ENCODE measurements at places on chromosomes 1 and 21.

DNA sequence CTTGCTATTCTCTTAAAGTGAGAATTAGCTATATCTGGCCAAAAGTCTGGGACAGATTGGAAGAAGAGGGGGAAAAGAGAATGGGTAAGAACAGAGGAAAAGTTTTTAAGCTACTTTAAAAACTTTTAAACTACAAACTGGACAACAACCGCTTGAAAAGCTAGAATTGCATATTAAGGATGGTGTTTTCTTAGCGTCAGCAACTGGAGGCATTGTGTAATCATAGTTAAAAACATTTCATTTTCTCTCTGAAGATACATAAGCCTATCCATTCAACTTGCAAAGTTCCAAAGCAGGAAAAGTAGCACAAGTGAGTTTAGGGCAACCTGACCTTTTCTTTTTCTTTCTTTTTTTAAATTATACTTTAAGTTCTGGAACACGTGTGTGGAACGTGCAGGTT, 10.9 kb downstream of the PBX1 start:
- no peak for DNase-seq

DNA sequence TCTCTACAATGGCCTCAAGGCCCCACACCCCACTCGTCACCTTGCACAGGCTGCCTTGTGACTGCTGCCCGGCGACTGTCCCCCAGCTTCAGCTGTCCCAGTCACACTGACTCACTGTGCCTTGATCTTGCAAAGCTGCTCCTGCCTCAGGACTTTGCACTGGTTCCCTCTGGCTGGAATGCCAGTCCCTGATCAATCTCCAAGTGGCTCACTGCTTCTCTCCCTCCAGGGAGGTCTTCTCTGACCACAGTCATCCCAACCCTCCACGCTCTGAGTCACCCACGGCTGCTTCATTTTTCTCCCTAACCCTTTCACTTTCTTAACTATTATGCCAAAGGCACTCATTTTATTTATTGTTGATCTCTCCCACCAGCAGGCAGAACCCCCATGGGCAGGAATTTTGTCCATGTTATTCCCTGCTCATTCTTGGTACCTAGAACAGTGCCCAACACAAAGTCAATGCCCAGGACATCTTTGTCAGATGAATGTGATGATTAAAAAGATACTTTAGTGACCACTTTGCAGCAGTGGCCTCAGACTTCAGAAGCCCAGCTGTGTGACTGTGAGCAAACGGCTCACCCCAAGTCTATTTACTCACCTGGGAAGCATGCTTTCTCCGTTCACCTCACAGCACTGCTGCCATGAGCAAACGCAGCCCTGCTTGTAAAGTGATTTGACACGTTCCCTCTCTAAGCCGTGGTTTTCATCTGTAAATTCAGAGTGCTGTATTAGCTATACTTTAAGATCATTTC, 53.4 kb downstream of the ZBTB18 start:
- no peak for DNase-seq

DNA sequence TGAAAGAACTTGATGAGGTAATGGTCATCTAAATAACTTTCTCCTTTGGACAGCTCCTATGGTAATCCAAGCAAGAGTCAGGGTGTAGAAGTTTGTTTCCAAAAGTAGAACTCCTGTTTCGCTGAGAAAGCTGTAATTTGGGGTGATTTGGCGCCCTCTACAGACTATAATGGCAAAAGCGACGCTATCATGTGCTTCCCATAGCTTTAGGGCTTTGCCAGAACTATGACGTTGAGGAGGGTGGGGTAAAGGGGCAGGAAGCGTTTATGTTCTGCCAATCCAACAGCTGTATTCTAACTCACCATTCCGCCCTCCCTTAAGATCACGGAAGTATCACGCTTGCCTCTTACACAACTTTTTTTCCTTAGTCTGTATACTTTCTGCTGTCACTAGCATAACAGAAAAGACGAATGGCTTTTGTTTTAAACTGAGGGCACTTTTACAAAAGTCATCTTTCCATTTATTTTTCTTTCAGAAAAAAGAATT, at the start of gene FMO4:
Gene FMO4, plus strand, starts transcription at position 349 of the 486 bp plus-strand sequence. CDS start 5,643 bp downstream, outside the sequence.
- peak; percentile 75 for DNase-seq

GRCh38 chr21:39788383-39788782, 43.4 kb downstream of the IGSF5 start:
- DNase-seq, result peak; percentile 88

DNA sequence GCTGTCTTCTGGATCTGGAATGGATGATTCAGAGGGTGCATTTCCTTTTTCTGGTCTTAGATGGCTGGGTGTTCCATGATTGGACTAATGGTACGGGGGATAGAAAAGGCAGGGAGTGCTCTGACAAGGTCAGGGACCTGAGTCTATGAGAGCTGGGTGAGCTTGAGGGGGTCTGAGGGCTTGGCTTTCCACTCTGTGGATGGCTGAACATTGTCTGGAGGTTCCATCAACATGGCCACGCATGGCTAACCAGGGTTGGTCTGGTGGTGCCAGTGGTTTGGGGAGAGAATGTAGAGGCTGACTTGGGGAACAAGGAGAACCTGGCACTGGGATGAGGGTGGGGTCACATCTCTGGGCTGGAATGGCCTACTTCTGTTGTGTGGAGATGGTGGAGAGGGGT, 41.5 kb upstream of the TSPAN2 start:
- DNase-seq, result no peak

- DNase-seq, result no peak
Measured at GRCh38 chr1:37332126-37332525, 142.3 kb upstream of the ZC3H12A start.

DNA sequence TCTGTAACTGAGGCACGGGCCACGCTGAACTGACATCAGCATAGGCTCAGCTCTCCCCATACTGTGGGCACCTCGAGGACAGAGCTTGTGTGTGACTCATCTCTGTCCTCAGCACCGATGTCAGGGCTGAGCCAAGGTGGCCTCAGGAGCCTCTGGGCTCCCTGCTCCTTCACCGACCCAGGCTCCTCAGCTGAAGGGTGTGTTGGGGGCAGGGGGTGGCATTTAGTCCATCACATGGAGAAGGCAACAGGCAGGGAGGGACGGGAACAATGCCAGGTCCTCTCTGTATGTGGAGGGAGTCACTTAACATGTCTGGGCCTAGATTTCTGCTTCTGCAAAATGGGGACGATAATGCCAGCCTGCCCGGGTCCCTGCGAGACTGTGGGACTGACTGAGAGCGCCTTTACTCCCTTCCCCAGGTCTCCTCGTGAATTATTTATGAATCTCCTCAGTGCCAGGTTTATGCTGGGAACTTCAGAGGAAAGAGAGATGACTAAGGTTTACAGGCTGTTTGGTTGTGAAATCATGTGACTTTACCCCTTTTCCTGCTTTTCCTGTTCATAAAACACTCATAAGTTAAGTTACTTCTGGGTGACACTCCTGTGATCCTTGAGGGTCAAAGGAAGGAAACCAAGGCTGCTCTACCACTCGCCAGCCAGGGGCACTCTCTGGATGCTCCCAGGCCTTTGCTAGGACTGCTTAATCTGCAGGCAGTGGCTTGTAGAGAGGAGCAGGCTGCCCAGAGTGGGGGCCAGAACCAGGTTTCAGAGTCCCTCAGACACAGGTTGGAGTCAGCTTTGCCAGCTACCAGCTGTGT, 16.2 kb downstream of the TTC39A start:
- DNase-seq, result no peak

DNA sequence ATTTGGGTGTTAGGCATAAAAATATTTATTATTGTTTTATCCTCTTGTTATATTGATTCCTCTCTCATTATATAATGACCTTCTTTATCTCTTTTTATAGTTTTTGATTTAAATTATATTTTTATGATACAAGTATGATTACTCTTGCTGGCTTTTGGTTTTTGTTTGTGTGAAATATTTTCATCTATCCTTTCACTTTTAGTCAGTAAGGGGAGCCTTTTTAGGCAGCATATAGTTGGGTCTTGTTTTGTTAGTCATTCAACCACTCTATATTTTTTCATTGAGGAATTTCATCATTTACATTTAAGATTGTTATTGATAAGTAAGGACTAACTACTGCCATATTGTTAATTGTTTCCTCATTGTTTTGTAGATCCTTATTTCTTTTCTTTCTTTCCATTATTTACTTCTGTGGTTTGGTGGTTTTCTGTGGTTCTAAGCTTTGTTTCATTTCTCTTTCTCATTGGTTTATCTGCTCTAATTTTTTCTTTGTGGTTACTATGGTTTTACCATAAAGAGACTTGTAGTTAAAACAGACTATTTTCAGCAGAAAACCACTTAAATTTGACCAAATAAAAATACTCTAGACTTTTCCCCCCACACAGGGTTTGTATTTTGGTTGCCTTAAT, 593.1 kb downstream of the NUF2 start:
- no peak for DNase-seq

DNA sequence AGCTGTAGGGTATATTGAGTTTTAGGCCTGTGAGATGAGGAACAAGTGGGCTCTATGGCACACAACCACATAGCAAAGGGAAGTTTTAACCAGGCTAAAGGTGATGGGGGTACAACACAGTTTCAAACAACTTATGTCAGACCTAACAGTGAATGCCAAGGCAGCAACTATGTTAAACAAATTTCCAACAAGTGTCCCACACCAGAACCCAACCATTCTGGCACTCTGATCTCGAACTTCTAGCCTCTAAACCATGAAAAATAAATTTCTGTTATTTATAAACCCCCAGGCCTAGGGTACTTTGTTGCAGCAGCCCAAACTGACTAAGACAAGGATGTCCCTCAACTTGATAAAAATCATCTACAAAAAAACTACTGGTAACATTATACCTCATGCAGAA, 52.3 kb upstream of the INSL5 start:
- no peak for DNase-seq

DNA sequence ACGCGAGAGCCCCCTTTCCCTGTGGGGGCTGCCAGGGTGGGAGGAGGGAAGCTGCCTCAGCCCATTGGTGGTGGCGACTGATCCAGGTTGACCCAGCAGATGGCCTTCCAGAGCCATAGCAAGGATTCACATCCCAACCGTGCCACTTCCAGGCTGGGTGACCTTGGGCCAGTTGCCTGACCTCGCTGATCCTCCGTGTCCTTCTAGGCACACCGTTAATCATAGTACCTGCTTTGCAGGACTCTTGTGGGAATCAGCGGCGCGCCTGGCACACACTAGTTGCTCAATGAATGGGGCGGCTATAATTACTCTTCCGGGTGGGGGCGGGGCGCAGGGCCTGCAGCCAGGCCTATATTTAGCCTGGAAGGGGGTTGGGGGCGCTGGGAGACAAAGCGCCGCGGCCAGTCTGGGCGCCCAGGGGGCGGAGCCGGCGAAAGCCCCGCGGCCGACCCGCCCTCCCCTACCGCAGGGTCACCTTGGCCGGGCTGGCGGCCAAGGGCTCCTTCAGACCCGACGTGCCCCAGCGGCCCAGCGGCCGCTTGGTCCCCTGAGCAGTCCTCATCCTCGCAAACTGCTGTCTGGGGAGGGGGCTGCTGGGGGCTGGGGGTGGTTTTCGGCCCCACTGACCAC, 5.1 kb downstream of the HSPB7 start:
- DNase-seq, result no peak

GRCh38 chr1:36448530-36449056, 1.7 kb downstream of the OSCP1 start:
- no peak for DNase-seq

GRCh38 chr1:98001764-98002163, 80.9 kb upstream of the DPYD start:
- DNase-seq, result no peak

DNA sequence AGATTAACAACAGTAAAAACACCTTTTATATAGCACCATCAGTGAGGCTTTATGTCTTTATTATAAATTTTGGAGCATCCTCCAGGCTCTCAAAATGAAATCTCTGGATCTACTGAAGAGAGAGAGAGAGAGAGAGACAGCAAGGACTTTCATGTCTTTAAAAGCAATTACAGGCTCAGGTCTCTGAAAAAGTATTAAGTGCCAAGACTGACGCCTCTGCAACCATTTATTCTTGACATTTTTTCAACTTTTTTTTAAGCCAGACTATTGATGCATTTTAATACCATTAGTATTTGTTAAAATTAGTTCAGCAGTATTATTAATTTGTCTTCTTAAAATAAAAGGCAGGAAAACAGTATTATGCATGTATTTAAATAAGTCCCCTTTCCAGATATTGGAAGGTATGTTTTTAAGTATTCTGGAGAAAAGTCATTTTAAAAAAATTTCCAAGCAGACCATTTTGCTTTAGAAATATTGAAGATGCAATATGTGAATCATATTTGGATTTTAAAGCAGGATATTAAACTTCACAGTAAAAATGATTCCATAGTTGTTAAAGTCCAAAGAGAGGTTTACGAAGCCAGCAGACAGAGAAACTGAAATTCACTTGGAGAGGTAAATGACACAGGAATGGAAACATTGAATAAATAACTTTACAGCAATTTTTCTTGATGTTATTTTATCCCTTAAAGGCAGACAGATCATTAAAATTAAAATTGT, 35.4 kb upstream of the APOBEC4 start:
- no peak for DNase-seq

GRCh38 chr21:41887667-41888066, 8.5 kb upstream of the PRDM15 start:
- no peak for DNase-seq

DNA sequence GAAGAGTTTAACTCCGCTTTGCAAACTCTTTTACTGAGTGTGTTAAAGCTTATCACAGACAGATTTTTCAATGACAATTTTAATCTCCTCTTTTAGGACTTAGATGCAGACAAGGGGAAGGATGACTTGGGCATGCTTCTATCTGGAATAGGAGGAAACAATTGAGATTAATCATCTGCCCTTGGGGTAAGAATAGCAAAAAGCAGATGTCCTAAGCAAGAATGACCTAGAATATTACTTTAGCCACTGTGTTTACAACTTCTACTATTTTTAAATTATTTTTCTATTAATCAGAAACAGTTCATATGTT, 569.0 kb upstream of the ADGRL2 start:
- DNase-seq, result no peak

DNA sequence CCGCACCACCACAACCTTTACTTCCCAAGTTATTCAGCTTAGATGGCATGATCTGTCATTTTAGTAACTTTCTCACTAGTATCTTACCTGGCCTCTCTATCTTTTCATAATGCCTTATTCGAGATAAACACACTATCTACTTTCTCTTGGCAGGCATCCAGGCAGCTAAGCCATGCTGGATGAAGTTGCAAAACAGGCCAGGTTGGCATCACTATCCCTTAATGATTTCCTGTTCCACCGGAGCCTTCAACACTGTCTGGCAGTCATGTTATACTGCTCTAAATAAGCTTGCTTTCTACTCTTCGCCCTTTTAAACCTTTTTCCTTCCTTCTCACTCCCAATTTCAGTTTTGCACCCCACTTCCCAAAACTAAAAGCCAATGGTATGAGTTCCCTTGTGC, 12.0 kb upstream of the KCNH1 start:
- no peak for DNase-seq
